ENCODE measurements at places on chromosomes 12 and 14. TPM values are rescaled to one million over a fixed set of nuclear protein-coding genes. Genes with fewer than 3 reads are reported as not detected.

Gene AKAP3
- 0.65 TPM for total RNA-seq

Gene GPD1
- 0.60 TPM for total RNA-seq

Gene VRTN
- total RNA-seq = not detected

Gene ALG10B
- total RNA-seq = 8.2 TPM

DNA sequence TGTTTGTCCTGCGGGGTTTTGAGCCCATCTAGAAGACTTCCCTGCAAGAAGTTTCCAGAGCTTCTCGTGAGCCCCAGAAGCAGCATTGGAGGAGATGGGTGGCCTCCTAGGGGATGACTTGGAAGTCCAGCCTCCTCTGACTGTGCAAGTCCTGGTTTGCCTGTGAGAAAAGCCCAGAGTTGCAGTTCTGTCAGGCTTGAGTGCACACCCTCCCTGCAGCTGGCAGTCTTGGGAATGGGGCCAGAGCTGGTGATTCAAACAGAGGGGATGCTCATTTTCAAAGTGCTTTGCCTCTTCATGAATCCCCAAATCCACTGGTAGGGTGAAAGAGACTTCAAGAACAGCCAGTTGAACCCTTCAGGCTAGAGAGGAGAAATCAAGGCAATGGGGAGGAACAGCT is 3.9 kb upstream of the PPP1R1A start:
- no peak for DNase-seq

- no peak for DNase-seq
Observed at GRCh38 chr14:74855021-74855420, 20.9 kb downstream of the PROX2 start.

DNA sequence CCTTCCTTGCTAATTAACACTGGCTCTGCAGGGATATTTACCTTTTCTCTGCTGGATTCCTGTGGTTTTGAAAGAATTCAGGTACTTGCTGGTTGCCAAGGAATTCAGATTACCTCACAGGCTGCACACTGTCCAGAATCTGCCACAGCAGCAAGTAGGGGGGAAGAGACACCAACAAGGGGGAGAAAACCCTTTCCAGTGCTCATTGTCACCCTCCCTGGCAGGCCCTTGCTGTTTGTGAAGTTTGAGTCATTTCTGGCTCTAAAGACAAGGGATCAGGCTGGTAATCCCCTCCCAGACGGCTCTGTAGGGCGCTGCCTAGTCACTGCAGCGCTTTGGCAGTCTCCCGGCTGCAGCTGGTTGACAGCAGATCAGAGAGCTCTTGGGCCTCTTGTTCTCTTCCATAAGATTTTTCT is 50.8 kb downstream of the TTLL5 start:
- no peak for DNase-seq

DNA sequence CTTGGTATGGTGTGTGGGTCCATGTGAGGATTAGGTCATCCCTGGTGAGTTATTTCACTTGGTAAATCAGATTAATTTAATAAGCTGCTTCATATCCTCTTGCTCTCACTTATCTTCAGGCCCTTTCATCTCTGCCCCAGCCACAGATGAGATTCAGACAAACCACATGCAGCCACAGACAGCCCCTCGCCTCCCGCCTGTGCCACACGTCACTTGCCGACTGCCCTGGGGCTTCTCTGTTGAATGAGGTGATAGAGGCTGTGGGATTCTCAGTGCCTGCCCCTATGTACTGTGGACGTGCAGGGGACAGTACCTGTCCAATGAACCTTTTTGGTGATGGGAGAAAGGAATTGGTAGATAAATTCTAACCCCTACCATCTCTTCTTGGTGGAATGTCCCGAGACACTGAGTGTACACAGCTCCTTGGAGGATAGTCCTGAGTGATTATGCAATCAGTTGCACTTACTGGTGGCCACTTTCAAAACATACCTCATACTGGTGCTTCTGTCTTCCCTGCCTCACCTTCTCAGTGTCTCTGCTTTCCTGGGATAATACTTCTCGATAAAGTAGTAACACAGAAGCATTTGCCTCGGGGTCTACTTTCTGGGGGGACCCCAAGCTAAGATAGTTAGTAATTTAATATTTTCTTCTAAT is 248.7 kb downstream of the TTC6 start:
- DNase-seq = no peak

GRCh38 chr12:115444346-115444745 is 760.4 kb upstream of the TBX3 start:
- DNase-seq = no peak

GRCh38 chr12:88896958-88897357 is 316.7 kb upstream of the KITLG start:
- no peak for DNase-seq

All from activated T-cell treated with anti-CD3 and anti-CD28 coated beads, Interleukin-2, amount 50 U/mL, for 4 hours (primary cell).